NCI-H1417 (cell line): ENCODE measurements at places on chromosomes 5 and 9.

- DNase-seq, result no peak
These were observed 10.0 kb downstream of the PALM2AKAP2 start for GRCh38 chr9:109789971-109790370.

- no peak for DNase-seq
These were observed 36.4 kb downstream of the ZNF366 start for GRCh38 chr5:72470826-72471225.

- DNase-seq, result no peak
These were observed 75.0 kb upstream of the SLC1A3 start for GRCh38 chr5:36531401-36531800.

DNA sequence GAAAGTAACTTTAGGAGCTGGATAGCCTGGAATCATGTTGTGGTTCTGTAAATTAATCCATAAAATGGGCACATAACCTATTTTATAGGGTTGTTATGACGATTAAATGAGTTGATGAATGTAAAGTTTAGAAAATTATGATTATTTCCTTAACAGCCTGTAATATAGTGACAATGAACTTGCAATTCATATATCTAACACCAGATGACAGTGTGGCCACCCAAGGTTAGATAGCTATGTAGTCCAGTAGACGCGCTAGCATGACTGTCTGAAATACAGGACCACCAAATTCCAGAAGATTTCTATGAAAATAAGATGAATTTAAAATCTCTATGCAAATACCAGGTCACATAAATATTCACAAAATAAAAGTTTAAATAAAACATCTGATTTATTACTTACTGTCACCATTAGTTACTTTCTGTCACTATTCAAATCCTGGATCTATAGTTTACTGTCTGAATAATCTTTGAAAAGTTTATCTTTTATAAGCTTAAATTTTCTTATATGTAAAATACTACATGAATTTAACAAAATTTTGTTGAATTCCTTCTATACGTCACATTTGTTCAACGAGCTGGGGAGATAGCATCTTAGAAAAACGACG lies 26.1 kb upstream of the MACIR start:
- DNase-seq, result peak; percentile 26

GRCh38 chr5:53893626-53894025 lies 333.2 kb downstream of the NDUFS4 start:
- DNase-seq, result no peak

DNA sequence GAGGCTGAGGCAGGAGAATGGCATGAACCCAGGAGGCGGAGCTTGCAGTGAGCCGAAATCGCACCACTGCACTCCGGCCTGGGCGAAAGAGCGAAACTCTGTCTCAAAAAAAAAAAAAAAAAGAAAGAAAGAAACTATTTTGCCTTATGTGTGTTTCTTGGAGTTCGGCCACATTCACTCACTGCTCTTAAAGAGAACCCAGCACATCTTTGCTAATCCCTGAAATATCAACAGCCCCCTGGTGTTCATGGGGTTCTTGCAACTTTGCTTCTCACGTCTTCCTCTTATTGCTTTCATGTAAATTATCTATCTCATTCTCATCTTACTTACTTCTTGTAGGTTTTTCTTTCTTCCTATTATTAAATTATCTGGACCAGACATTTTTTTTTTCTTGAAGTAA lies 126.3 kb upstream of the ASTN2 start:
- no peak for DNase-seq

DNA sequence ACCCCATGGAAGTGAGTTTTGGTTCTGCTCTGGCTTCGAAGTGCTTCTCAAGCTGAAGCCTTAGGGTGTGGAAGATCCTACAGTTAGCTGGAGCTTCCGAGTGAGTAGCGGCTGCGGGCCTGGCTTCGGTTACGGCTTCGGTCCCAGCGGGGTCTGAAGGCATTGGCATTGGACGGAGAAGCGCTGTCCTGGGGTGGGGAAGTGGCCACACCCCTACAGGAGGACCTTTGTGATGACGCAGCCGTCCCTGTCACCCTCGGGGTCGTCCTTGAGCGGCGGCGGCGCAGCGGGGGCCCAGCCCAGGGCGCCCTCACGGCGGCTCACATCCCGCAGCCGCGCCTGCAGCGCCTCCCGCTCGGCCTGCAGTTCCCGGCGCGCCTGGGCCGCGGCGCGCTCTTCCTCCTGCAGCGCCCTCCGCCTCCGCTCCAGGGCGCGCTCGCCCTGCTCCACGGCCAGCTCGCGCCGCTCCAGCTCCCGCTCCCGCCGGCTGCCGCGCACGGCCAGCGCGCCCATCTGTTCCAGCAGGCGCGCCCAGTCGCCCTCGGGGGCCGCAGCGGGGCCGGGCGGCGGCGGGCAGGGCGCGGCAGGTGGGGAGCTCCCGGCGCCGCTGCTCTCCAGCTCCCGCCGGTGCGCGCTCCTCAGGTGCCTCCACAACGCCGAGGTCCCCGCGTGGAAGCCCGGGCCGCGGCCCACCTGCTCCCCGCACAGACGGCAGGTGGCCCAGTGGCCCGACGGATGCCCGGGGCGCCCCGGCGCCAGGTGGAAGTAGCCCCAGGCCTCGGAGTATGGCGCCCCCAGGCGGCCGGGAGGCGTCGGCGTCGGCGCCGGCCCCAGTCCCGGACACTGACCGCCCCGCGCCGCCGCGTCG lies 9.9 kb downstream of the ZBED3 start:
- DNase-seq, result peak; percentile 86

- DNase-seq, result no peak
These were observed 76.5 kb upstream of the PJA2 start for GRCh38 chr5:109486200-109486804.

- DNase-seq, result peak; percentile 34
These were observed 71.3 kb downstream of the GLIS3 start for GRCh38 chr9:4228606-4229005.

GRCh38 chr5:73558950-73559349 lies 6.5 kb downstream of the ANKRA2 start:
- DNase-seq, result no peak

DNA sequence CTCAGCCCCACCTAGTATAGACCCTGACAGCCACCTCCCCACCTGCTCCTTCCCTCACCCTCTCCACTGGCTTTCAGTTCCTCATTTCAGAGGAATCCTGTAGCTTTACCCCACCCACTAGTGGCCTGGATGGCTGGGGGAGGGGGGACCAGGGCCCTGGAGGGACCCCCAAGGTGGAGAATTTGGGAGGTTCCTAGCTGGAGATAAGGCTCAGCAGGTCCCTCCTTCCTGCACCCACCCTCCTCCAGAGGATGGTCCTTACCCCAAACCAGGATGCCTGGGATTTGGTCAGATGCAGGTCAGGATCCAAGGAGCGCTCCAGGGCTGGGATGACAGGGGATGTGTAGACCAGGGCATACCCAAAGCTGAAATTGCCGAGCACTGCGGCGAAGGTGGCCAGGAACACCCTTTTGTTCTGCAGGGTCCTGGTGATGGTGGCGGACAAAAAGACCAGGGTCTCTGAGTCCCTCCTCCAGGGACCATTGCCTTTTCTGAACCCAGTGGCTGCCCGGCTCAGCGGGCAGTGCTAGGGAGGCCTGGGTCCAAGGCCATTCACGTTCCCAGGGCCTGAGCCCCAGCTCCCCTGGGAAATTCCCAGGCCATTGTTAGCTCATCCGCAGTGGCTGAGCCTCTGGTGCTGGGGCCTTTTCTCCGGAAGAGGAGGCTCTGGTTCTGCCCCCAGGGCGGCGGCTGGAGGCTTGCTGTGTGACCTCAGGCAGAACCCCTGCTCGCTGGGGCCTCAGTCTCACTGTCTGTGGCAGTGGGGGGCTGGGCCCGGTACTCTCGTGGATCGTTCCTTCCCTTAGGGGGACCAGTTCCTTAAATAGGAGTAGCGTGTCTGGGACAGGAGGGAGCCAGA lies 678 bp downstream of the SLC2A6 start:
- DNase-seq, result no peak

DNA sequence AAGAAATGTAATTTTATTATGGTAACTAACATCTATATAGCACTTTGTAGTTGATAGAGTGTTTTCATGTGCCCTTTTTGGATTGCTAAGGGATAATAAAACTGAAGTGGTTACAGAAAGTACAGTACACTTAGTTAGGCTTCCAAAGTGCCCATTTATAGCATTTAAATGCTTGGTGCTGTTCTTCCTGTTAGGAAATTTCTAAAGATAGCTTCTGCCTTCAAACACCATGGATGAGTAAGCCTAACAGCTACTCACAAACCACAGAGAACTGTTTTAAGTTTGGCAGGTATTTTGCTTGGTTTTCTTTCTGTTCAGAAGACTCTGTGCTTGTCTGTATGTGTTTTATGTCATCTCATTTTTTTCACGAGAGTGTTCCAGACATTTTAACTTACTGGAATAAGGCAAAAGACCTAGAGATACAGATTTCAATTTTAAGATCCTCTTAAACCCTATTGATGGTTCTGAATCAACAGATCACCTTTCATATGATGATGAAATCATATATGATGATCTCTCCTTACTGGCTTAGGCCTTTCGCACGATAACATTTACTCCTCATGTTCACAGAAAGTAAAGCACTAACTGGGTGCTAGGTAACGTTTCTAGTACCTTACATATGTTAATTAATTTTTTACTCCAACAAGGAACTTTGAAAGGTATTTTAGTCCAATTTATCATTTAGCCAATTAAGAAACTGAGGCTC lies 4.4 kb downstream of the RIMOC1 start:
- DNase-seq, result no peak

- DNase-seq, result peak; percentile 29
These were observed 739 bp downstream of the CARD9 start for GRCh38 chr9:136372561-136373299.

GRCh38 chr9:216866-217265 lies 2.2 kb downstream of the DOCK8 start:
- DNase-seq, result no peak

DNA sequence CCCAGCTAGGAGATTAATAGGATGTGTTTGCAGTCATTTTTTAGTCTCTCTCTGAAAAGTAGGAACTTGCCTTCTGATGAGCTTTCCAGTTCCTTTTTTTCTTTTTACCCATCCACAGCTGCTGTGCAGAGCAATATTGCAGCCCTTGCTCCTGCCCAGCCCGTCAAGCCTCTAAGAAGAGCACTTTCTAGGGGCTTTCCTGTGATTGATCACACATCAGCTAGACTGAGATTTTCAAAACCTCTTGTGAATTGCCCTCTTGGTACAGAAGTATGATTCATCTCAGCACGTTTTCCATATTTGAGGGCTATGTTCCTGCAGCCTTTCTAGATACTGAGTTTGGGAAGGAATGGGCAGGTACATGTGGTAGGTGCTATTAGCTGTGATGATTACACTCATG lies 93.9 kb downstream of the GALNT10 start:
- no peak for DNase-seq

DNA sequence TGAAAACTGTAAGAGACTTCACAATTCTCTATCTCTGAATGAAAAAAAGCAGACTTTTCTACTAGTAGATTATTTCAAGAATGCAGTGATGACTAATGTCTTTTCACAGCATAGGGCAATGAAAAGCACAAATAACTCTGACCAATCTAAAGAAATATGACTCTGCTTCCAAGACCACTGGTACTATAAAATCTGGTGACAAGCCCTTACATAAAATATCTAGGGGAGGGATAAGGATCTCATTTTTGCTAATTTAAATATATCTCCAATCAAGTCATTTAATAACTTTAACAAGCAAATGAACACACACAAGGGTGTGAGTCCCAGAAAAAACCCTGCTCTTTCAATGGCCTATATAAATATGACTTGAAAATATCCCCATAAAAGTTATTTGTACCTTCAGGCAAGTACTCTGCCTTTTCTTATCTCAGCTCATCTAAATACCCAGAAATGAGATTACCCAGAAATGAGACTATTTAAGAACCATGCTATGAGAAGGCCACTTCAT lies 105.2 kb downstream of the GNAQ start:
- no peak for DNase-seq

GRCh38 chr5:78113689-78114264 lies 180.7 kb downstream of the AP3B1 start:
- DNase-seq, result no peak

- no peak for DNase-seq
These were observed 12.9 kb downstream of the POLK start for GRCh38 chr5:75524591-75524990.

GRCh38 chr5:7393921-7394799 lies 1.8 kb upstream of the ADCY2 start:
- DNase-seq, result no peak

DNA sequence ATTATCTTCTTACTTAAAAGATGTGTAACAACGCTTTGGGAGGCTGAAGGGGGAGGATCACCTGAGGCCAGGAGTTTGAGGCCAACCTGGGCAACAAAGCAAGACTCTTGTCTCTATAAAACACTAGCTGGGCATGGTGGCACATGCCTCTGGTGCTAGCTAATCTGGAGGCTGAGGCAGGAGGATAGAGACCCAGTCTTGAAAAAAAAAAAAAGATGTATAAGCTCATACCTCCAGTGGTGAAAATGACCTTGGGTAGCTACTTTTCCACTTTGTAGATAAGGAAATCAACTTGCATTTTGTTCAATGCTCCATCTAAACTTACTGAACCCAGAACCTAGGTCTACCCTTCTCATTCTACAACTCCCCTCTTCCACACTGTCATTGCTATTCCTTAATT lies 16.6 kb downstream of the ARRDC3 start:
- no peak for DNase-seq

- DNase-seq, result no peak
These were observed 440.9 kb downstream of the ENC1 start for GRCh38 chr5:74199436-74200210.

- DNase-seq, result no peak
These were observed 15.2 kb downstream of the EXD3 start for GRCh38 chr9:137407590-137408300.

DNA sequence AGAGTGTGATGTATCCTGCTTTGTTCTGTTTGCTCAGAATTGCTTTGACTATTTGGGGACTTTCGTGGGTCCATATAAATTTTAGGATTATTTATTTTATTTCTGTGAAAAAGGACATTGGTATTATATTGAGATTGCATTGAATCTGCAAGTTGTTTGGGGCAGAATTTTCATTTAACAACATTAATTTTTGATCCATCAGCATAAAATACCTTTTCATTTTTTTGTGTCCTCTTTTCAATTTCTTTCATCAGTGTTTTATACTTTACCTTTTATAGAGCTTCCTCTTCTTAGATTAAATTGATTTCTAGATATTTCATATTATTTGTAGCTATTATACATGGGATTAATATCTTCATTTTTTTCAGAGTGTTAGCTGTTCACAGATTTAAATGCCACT lies 40.8 kb upstream of the FBXL7 start:
- no peak for DNase-seq

DNA sequence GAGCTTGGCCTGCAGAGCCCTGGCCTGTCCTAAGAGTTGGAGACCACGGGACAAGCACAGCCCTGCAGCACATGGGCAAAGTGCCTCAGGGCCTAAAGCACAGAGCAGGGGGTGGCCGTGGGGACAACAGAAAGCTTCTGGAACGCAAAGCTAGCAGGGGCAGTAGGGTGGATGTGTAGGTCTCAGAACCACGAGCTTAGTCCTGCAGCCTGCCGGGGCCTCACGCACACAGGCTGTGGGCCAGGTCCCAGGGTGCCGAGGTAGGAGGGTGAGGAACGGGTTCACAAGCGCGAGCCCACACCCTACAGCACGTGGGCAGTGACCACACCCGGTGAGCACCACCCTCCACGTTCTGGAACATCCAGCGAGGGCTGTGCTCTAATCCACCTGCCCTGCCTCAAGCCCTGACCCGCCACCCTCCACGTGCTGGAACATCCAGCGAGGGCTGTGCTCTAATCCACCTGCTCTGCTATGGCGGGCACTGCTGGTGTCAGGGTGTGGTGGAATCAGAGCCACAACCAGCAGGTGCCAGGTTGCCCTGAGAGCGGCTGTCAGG lies 9.3 kb downstream of the CLPTM1L start:
- no peak for DNase-seq

- DNase-seq, result no peak
These were observed 267.3 kb downstream of the MLLT3 start for GRCh38 chr9:20355022-20355421.
